ENCODE measurements at places on chromosomes 11 and 22.
A peak's percentile ranks its signal among the peaks of the same experiment; 100 is the strongest.

DNA sequence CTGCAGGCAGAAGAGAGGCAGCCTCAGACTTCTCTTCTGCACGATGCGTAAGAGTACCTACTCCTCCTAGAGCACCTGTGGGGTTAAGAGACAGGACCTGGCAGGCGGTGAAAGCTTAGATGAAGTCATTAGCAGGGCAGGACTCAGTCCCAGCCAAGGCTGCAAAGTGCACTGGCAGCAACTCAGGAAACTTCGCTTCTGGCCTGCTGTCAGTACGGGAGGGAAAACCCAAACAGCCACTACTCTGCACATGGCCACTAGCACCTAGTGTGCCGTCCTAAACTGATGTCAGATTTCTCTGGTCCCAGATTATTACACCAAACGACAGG lies 8.8 kb upstream of the KLHL35 start:
- no peak for DNase-seq

DNA sequence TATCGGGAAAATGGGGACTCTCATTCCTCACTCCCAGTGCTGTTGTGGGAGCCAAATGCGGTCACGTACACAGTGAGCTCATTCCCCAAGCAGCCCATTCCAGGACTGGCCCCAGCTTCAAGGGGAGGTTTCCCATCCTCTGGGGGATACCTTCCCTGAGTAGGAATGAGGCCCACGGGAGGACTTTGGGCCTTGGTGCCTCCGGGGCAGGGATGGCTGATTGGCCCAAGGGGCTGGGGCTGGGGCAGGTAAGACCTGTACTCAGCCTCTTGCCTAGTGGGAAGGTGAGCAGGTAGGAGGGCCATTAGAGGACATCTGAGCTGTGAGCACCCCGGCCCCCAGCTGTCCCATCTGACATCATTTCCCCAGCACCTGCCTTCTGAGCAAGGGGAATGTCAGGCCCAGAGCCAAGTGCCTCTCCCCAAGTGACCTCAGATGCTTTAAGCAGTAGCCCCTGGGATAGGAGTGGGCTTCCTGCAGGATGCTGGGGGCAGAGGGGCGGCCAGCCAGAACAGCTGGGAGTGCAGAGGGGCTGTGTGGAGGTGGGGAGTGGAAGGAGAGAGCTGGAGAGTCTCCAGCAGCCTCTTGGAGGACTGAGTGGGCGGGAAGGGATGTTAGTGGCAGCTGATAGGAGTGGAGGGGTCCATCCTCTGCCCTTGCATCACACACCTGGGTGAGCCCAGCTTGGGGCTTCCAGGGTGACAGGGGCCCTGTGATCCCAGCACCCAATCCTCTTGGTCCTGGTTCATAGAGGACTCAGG lies 58.4 kb downstream of the CD82 start:
- no peak for DNase-seq

DNA sequence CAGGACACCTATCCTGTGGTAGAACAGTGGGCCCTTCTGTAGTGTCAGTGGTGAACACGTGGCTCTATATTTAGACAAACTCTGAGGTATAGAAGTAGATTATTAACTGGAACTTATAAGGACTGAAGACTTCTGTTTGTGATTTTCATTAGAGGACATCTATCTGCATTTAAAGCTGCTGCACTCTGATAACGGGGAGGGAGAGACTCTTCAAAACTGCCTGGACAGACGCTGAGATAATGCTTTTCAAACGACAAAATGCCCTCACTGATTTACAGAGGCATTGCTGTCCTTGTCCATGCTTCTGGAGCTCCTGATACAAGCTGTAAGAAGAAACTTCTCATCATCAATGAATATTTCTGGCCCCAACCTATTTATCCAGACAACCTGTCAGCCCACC lies 425.2 kb downstream of the OPCML start:
- no peak for DNase-seq

- DNase-seq: no peak
Measured at GRCh38 chr22:27718186-27719035, 83.1 kb downstream of the MN1 start.

DNA sequence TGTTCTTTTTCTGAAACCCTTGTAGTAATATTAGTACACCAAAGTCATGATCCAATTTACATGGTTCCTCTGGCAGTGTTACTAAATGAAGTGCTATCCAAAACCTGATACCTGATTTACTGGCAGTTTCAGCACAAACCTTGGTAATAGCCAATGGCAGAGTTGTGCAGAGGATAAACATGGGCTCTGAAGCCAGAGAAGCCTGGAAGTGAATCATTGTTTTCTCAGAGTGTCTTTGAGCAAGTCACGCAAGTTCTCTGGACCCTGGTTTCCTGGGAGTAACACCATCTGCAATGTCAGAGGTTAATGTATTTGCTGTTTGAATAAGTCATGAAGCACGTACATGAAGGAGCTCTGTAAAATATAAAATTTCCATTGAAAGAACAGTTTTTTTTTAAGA lies 222.3 kb upstream of the NARS2 start:
- no peak for DNase-seq

DNA sequence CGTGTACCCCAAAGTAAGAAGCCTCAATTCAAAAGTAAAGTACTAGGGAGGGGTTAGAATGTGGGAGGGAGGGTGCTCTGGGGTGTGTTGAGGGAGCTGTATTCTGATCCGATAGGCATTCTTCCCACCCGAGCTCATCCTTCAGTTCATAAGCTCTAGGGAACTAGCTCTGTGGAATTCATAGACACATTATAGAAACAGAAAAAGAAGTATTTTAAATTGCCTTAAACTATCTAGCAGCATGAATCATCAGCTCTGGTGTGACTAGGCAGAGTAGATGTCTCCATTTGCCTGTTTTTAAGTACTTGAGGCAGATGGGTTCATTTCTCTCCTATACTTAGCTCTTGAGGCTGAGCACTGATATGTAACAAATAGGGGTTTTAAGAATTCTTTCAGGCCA lies 7.3 kb upstream of the SGSM3 start:
- no peak for DNase-seq

DNA sequence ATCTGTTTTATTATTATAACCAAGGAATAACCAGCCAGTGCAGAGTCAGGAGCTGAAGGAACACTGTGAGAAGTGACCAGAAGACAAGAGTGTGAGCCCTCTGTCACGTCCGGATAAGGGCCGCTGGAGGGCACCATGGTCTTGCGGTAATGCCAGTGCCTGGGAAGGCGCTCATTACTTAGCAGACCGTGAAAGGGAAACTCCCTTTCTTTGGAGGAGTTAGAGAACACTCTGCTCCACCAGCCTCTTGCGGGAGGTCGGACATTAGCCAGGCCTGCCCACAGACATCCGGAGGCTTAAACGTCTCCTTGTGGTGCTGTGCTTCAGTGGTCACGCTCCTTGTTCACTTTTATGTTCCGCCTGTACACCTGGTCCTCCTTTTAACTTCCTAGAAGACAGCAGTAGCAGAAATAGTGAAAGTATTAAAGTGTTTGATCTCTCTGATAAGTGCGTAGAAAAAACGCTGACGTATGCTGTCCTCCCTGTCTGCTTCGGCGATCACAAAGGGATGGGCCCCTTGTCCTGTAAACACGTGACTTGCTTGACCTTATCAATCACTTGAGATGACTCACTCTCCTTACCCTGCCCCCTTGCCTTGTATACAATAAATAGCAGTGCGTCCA lies 120.6 kb upstream of the LMO1 start:
- DNase-seq: no peak

DNA sequence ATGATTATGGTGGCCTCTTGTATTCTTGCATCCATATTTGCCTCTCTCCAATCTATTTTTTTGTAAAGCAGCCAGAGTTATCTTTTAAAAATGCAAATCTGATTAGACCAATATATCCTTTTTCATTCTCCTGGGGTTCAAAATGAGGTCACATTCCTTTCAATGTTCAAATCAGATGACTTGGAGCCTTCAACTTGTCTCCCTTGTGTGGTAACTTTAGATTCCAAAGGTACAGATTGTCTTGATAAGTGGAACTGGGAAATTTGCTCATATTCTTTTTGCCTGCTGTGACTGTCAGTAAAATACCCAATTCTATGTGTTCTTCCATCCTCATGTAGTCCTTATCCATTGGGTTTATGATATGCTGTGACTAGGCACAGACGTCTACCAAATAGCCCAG lies 15.1 kb upstream of the CAPRIN1 start:
- no peak for DNase-seq

GRCh38 chr11:121494355-121495099 lies 41.8 kb upstream of the SORL1-AS1 start:
- no peak for DNase-seq

DNA sequence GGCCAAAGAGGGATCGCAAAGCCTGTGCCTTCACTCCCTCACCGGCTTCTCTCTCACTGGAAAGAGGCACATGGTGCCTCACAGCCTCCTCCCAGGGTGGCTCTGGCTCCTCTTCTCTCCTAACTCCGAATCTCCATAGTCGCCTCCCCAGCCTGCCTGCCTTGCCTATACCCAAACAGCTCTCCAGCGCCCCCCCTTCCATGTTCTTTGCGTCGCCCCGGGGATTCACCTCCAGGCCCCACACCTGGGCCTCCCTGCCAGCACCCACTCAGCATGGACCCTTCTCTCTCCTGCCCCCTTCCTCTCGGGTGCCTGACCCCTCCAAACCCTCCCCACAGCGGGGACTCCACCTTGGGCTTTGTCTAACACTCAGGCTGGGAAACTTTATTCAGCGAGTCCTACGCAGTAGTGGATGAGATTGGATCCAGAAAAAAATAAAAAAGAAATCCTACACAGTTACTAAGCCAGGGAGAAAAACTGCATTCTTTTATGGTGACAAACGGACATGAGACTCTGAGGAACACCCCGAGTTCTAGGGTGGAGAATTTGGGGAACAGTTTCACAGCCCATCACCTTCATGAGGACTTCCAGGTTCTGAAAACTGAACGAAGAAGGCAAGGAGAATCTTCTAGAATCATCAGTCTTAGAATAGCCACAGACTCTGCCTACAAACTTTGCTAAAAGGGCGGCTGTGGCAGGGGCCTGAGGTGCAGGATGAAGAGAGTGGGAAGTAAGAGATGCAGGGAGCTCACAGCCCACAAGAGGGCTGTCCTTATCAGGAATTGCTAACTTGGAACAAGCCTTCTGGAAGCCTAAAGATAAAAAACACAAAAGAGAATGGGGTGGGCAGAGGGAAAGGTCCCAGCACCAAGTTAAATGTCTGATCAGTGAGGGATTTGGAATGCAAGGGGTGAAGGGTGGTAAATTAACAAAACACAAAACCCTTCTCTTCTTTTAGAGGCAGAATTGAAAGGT lies 5.3 kb downstream of the PPM1F start:
- no peak for DNase-seq

- no peak for DNase-seq
Measured at GRCh38 chr11:113593698-113594308, 112.3 kb downstream of the TMPRSS5 start.

DNA sequence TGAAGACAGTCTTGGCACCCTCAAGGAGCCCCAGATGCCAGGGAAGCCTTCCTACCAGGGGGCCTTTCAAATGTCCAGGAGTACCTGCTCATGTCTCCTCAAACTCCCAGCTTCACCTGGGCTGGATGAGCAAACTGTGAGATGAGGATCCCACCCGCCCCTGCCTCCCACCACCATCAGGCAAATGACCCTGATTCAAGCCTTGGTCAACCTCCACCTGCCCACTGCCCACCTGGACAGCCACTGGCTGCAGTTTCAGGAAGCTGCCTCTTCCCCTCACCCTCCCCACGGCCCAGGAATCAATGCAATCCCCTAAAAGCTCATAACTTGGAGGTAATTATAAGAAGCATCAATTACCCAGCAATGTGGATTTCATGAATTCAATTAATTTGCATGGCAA lies 122.7 kb downstream of the BUD13 start:
- no peak for DNase-seq

- no peak for DNase-seq
Measured at GRCh38 chr22:33897448-33897835, 22.8 kb downstream of the LARGE1 start.

DNA sequence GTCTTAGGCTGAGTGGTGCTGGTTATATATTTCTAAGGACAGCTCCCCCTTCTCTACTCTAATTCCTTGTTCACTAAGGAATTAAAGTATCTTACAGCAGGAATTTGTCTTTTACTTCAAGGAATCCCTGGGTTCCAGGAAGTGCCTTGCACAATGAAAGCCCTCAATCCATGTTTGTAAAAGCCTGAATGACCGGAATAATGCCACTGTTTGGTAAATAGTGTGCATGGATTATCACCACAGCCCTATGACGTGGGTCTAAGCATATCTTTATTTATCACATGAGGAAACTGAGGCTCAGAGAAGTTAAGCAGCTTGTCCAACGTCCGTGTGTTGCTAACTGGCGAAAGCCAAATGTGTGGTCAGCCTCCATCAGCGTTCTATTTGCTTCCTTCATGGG lies 135.7 kb upstream of the NAV2 start:
- DNase-seq: no peak

GRCh38 chr11:63569570-63569969 lies 6.4 kb upstream of the PLAAT2 start:
- no peak for DNase-seq

GRCh38 chr11:86468169-86468568 lies 93.5 kb downstream of the CCDC81 start:
- DNase-seq: no peak

- no peak for DNase-seq
Measured at GRCh38 chr22:39518144-39518786, 2.1 kb upstream of the ATF4 start.

GRCh38 chr11:133893381-133893780 lies 48.1 kb upstream of the SPATA19 start:
- no peak for DNase-seq

- DNase-seq: no peak
Measured at GRCh38 chr11:78535920-78536319, 38.7 kb downstream of the NARS2 start.

DNA sequence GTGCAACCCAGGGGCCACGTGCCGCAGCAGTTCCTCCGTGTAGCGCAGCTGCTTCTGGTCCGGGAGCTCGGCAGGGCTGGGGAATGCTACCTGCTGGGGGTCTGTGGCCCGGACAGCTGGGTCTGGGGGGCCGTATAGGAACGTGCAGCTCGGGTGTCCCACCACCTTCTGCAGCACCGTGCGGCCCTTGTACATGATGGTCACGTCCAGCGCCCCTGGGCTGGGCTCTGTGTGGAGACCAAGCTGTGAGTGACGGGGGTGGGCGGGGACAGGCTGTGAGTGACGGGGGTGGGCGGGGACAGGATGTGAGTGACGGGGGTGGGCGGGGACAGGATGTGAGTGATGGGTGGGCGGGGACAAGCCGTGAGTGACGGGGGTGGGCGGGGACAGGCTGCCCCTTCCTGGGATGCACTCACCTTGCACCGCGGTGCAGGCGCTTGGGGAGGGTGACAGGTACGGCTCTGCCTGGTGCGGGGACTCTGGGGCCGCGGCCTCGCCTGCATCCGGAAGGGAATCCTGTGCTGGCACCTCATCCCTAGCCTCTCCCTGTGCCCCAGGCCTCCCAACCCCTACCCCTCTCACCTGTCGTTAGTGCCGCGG lies 2.3 kb downstream of the IRF7 start:
- DNase-seq: peak; percentile 85

GRCh38 chr22:33192156-33192555 lies 134.0 kb upstream of the SYN3 start:
- DNase-seq: no peak

- DNase-seq: peak; percentile 8
Measured at GRCh38 chr11:32052215-32052614, 38.7 kb upstream of the RCN1 start.

Data from T-helper 17 cell (primary cell).